ENCODE measurements at places on chromosomes 5 and 9.

- no peak for DNase-seq
Observed at GRCh38 chr9:82424599-82425120, 436.1 kb downstream of the SPATA31D1 start.

DNA sequence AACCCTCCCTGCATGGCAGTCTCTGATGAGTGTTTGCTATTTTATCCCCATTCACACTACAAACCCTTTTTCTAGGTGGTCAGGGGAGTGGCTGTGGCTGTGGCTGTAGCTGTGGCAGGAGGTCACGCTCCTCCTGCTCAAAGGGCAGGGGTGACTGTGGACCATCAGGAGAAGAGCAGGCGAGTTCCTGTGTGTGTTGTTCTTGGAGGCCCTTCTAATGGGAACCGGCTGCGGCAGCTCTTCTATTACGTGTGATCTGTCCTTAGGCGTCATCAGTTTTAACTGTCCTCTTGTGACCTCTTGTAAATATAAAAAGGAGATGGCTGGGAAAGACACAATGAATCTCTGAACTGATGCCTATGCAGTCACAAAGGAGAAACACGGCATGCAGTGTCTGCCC, 65.1 kb downstream of the ANKH start:
- DNase-seq: no peak

- DNase-seq: no peak
Observed at GRCh38 chr5:6496207-6496584, 47.5 kb downstream of the UBE2QL1 start.

GRCh38 chr5:16806711-16807546, 129.2 kb downstream of the MYO10 start:
- no peak for DNase-seq

DNA sequence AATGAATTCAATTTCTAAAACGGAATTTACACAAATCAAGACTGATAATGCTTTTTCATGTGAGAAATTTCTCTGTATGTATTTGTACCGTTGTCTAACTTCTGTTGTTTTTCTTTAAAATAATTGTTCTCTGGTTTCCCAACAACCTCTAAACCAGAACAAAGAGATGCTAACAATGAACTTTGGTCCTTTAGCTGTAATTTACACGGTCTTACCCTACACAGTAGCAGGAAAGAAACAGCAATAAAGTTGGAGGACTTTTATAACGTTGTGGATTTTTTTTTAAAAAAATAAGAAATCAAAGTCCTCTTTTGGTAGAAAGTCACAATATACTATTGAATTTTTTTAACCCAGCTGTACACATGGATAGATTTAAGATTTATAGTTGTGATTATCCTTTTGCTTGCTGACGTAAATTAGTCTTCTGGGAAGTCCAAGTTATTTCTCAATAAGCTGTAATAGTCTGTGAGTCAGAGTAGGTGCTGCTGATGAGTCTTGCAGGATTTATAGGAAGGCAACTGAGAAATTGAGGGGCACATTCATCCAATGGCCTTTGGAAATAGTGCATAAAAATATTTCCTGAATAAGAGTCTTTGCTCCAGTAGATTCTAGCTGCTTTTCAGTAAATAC, 76.8 kb upstream of the PCSK1 start:
- no peak for DNase-seq

DNA sequence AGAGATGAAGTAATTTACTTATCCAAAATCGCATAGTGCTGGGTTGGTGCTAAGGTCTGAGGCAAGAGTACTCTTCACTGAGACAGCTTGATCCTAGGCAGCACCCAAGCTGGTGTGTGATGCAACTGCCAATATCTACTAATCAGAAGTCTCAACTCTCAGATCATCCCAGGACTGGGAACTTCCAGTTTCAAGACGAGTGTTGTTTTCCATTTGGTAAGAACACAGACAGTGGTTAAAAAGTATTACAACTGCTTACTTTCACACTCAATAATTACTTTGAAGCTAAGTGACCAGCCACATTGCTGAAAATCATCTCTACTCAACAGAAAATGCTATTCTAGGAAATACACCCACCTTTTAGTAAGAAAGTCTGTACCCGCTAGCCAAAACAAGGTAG, 45.3 kb downstream of the FBXW11 start:
- no peak for DNase-seq

DNA sequence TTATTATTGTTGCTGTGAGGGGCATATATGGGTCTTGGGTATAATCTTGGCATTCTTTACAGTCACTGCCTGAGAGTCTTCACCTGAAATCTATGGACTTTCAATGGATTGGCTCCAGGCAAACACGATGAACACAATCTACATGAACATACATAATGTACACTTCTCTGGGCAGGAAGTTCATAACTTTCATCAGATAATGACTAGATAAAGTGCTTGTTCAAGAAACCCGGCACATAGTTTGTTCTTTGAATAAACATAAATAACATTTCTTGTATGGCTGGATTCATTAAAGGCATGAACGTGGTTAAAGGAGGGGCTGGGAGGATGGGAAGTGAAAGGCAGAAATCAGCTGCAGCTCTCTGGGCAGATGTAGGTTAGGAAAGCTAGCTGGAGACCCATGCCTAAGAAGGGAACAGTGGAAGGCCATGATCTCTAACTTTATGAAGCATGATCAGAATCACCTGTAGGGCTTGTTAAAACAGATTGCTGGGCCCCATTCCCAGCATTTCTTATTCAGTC, 306.9 kb upstream of the EFNA5 start:
- DNase-seq: no peak

- no peak for DNase-seq
Observed at GRCh38 chr9:20981486-20981885, 50.0 kb downstream of the HACD4 start.

- DNase-seq: no peak
Observed at GRCh38 chr5:29017501-29017900, 1979.1 kb upstream of the CDH9 start.

GRCh38 chr9:133906932-133907910, 84.9 kb downstream of the VAV2 start:
- no peak for DNase-seq

DNA sequence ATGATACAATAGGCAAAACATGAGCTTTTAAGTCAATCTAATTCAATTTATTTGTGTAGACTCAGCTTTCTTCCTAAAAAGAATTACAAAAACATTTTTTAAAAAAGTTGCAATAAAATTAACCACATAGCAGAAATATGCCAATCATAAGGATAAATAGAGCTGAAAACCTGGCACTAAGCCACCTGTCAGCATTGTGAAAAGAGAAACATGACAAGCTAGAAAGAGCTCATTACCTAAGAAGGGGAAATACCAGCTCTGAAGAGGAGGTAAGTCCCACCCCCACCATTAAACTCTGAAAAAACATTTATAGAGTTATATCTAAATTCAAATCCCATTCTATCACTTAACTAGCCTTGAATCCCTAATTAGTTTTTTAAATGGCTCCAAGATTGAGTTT, 372.9 kb downstream of the OSTF1 start:
- no peak for DNase-seq

DNA sequence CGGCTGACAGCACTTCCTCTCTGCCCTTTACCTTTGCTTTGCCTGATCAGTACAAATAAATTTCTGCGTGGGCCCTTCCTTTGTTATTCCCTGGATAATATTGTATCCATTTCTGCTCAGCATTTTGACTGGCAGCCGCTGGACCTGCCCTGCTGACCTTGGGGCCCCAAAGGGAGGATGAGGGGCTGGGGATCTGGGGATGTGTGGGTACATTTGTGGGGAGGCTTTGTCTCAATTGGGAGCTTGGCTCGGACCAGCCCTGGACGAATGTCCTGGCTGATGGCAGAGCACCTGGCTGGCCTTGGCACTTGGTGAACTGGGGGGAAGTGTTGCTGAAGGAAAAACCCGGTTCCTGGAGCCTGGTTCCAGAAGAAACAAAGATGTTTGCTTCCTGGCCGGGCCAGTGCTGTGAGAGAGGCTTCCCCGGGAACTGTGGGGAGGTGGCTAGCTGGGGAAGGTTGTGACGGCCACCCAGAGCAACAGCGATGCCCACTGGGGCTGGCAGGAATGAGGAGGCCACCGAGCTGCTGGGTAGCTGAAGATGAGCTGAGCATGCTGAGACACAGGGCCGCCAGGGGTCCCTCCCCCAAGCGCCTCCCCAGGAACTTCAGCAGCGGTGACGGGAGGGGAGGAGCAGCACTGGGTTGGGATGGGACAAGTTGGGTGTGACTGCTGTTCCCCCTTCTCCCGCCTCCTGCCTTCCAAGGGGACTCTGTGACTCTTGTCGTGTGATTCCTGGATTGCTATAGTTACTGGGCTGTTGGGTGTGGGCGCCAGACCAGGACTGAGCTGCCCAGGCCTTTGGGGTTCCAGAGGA, 8.4 kb downstream of the LMX1B start:
- no peak for DNase-seq

- no peak for DNase-seq
Observed at GRCh38 chr9:14271093-14271673, 42.8 kb downstream of the NFIB start.

GRCh38 chr5:176608937-176609723, 826 bp downstream of the GPRIN1 start:
- no peak for DNase-seq

DNA sequence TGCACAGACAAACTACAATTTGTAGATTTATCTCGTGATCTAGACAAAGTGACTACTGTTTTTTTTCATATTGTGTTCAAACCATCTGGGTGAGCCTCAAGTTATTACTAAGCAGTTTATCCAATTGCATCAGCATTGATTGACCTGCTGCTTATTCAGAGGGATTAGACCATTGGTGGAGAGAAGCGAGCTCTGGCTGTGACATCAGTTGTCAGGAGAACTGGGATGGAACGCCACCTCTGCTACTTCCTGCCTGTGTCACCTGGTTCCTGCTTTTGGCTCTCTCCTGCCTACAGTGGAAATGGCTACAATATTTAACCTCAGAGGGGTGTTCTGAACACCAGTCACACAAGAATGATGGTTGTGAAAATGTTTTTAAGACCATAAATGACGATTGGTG, 12.1 kb downstream of the NR4A3 start:
- no peak for DNase-seq

DNA sequence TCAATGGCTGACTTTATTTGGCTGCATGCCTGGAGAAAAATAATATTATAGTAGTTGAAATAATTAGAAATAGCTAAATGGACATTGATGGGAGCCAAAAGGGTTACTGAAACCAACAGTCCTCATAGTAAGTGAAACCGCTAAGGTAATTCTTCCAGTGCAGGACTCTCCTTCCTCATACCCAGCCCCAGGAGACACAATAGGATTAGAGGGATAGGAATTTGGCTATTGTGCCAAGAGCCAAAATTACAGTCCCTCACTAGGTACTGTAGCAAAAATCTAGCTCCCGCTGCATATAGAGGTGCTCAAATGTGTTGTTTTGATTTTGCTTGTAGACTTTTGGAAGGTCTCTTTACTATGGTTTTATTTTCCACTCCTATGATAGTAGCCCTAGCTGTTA, 20.2 kb downstream of the GLDC start:
- no peak for DNase-seq

DNA sequence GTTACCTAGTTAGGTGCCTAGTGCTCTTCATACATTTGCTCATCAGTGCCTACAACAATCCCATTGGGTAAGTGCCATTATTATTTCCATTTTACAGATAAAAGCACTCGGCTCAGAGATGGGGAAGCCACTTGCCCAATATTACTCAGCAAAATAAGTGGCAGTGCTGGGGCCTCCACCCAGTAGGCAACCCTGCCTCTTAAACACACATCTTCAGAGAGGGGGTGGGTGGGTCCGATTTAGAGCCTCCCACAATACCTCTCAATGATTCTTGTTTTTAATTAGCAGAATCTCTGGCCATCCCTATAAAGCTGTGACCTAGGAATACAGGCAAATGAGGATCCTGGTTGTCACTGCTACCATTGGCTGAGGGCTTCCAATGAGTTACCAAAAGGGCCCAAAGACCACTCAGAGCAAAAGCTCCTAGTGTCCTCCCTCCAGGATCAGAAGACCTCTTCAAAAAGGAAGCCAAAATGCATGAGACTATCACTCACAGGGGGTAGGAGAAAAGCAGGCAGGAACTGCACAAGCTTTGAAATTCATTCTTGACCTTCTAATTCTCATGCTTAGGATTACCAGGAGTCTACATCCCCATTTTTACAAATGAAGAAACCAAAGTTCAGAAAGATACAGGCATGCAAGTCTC, 36.1 kb upstream of the UBE2D2 start:
- no peak for DNase-seq

DNA sequence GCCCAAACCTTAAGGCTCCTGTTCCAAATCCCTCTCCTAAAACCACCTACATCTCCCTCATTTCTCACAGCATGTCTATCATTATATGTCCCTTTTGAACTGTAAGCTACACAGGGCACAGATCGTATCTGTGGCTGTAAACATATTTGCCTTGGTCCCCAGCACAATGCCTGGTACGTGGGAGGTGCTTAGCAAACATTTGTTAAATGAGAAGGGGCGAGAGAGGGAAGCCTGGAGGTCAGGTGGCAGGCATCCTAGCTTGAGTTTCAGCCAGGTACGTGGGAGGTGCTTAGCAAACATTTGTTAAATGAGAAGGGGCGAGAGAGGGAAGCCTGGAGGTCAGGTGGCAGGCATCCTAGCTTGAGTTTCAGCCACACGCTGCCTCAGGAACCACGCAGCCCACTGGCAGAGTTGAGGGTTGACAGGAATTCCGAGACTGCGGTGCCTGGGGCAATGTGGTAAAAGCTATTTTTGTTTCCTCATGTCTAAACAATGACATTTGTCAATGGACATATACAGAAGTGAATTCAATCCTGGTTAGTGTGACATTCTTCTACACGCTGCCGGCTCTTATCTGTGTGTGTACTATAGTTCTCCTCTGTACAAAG, 113.6 kb downstream of the EFNA5 start:
- no peak for DNase-seq

GRCh38 chr5:2266641-2267240, 384.0 kb upstream of the IRX4 start:
- no peak for DNase-seq

GRCh38 chr9:6703898-6704639, 53.7 kb upstream of the KDM4C start:
- DNase-seq: peak; percentile 93

GRCh38 chr9:131543141-131543540, 2.2 kb upstream of the PRRT1B start:
- no peak for DNase-seq

All from CD4-positive, alpha-beta T cell treated with Interleukin-17A for 4 hours (primary cell).